Activated CD8-positive, alpha-beta T cell treated with anti-CD3 and anti-CD28 coated beads, Interleukin-2, amount 10 ng/mL, durations not matched to agents 7 days and 5 days (primary cell): ENCODE measurements at places on chromosomes 7 and 10.
A peak's percentile ranks its signal among the peaks of the same experiment; 100 is the strongest.

DNA sequence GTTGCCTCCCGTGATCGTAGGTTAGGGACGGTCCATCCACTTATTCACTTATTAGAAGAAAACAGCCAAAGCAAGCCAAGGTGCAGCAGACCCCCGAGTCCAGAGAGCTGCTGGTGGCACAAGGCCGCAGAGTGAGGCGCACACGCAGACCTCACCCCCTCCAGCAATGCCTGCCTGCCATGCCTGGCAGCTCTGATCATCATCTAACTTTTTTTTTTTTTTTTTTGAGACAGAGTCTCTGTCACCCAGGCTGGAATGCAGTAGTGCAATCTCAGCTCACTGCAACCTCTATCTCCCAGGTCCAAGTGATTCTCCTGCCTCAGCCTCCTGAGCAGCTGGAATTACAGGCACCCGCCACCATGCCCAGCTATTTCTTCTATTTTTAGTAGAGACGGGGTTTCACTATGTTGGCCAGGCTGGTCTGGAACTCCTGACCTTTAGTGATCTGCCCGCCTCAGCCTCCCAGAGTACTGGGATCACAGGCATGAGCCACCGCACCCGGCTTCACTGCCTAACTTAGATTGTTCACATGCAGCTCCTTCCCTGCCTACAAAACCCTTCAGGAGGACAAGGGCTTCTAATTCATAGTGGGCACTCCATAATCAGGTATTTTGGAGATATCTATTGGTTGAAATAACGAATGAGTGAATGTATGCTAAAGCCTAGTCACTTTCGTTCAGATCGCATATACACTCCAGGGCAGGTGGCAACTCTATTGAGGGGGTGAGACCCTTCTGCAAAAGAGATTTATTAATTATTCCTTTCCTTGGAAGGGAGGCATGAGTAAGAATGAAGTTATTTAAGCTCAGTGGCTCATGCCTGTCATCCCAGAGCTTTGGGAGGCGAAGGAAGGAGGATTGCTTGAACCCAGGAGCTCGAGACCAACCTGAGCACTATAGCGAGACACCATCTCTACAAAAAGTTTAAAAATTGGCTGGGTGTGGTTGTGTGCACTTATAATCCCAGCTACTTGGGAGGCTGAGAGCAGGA lies 15.9 kb downstream of the TRIM56 start:
- no peak overlapping the region for H3K27ac ChIP-seq
- H3K27me3 ChIP-seq, result peaks cover 18% of the 10 kb centered on the region
- H3K4me3 ChIP-seq, result no peak overlapping the region
- peaks cover 9% of the 10 kb centered on the region for H3K4me1 ChIP-seq
- no peaks in the 10 kb centered on the region for H3K36me3 ChIP-seq

GRCh38 chr7:8382004-8382730 lies 51.2 kb upstream of the NXPH1 start:
- peaks cover 3% of the 10 kb centered on the region for H3K27me3 ChIP-seq
- no peaks in the 10 kb centered on the region for H3K36me3 ChIP-seq
- no peak for DNase-seq
- H3K4me1 ChIP-seq, result no peaks in the 10 kb centered on the region
- H3K27ac ChIP-seq, result no peak overlapping the region
- no peak overlapping the region for H3K4me3 ChIP-seq

DNA sequence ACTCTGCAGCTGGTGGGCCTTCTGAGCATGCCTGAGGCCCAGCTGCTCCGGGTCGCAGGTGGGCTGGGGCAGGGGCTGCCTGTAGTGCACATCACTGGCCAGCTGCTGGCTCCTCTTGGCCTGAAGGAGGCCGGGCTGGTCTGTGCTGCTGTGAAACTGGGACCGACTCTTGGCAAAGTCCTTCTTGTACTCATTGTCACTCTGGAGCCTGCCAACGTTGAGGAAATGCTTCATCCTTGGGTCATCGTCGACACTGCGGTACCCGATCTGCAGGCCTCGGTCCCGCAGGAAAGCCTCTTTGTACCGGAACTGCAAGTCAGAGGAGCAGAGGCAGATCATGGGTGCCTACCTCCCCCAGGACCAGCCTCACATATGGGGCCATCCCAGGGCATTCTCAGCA lies 37.7 kb downstream of the HABP2 start:
- no peaks in the 10 kb centered on the region for H3K36me3 ChIP-seq
- no peaks in the 10 kb centered on the region for H3K4me1 ChIP-seq
- peaks cover 2% of the 10 kb centered on the region for H3K27me3 ChIP-seq
- H3K27ac ChIP-seq, result no peak overlapping the region
- DNase-seq, result no peak
- no peak overlapping the region for H3K4me3 ChIP-seq

- DNase-seq, result no peak
- no peaks in the 10 kb centered on the region for H3K36me3 ChIP-seq
- H3K4me1 ChIP-seq, result no peaks in the 10 kb centered on the region
- no peaks in the 10 kb centered on the region for H3K27me3 ChIP-seq
- H3K4me3 ChIP-seq, result no peak overlapping the region
These were observed 701.6 kb upstream of the ANKRD30A start for GRCh38 chr10:36423821-36424248.

GRCh38 chr7:15478401-15478800 lies 83.4 kb downstream of the AGMO start:
- no peak for DNase-seq
- H3K27ac ChIP-seq, result no peak overlapping the region
- no peaks in the 10 kb centered on the region for H3K36me3 ChIP-seq
- H3K4me1 ChIP-seq, result no peaks in the 10 kb centered on the region
- H3K4me3 ChIP-seq, result no peak overlapping the region
- no peaks in the 10 kb centered on the region for H3K27me3 ChIP-seq

GRCh38 chr7:131607291-131608115 lies 51.1 kb upstream of the PODXL start:
- no peaks in the 10 kb centered on the region for H3K36me3 ChIP-seq
- DNase-seq, result no peak
- no peak overlapping the region for H3K27ac ChIP-seq
- H3K4me1 ChIP-seq, result no peaks in the 10 kb centered on the region

GRCh38 chr7:24455813-24456525 lies 117.3 kb upstream of the PALS2 start:
- DNase-seq, result no peak
- H3K27ac ChIP-seq, result no peak overlapping the region
- H3K36me3 ChIP-seq, result no peaks in the 10 kb centered on the region
- no peaks in the 10 kb centered on the region for H3K4me1 ChIP-seq

- no peak for DNase-seq
- no peak overlapping the region for H3K4me3 ChIP-seq
- H3K27ac ChIP-seq, result no peak overlapping the region
These were observed 600.6 kb downstream of the PHTF2 start for GRCh38 chr7:78399033-78399769.

GRCh38 chr7:72039460-72039859 lies 372.7 kb downstream of the CALN1 start:
- no peak overlapping the region for H3K4me3 ChIP-seq
- H3K27me3 ChIP-seq, result no peaks in the 10 kb centered on the region
- H3K36me3 ChIP-seq, result no peaks in the 10 kb centered on the region
- no peak for DNase-seq
- no peaks in the 10 kb centered on the region for H3K4me1 ChIP-seq
- H3K27ac ChIP-seq, result no peak overlapping the region

DNA sequence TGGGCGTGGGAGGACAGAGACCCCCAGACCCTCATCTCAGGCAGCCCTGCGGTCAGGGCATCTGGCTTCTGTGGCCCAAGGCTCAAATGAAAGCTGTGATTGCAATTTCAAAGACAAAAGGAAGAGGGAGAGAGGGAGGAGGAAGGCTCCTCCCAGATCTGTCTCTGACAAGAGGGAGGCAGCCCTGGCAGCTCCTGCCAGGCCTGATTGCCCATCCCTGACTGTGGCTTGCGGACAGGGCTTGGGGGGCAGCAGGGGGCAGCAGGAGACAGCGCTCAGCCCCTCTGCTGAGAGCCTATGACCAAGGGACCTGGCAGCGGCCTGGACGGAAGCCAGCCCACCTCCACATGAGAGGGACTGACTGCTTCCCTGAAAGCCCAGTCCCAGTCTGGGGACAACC lies 91.8 kb downstream of the PTPRN2 start:
- H3K36me3 ChIP-seq, result no peaks in the 10 kb centered on the region
- peaks cover 2% of the 10 kb centered on the region for H3K4me1 ChIP-seq
- H3K4me3 ChIP-seq, result no peak overlapping the region

DNA sequence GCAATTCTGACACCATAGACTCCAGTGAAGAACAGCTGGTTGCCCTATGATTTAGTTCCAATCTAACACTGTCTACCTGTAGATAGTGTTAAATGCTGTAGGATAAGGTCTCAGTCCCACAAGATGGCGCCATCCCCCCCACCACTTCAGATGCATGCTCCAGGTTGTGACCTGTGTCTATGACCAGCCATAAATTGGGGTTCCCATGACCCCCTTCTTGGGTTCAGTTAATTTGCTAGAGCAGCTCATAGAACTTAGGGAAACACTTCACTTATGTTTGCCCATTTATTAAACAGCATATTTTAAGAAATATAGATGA lies 13.1 kb downstream of the CCSER2 start:
- peaks cover 24% of the 10 kb centered on the region for H3K36me3 ChIP-seq
- DNase-seq, result no peak
- H3K27me3 ChIP-seq, result no peaks in the 10 kb centered on the region
- H3K27ac ChIP-seq, result peak overlapping the region; percentile 9
- H3K4me3 ChIP-seq, result no peak overlapping the region

- H3K4me1 ChIP-seq, result no peaks in the 10 kb centered on the region
- no peak for DNase-seq
- no peak overlapping the region for H3K4me3 ChIP-seq
- no peak overlapping the region for H3K27ac ChIP-seq
- no peaks in the 10 kb centered on the region for H3K36me3 ChIP-seq
These were observed 44.4 kb downstream of the MYPN start for GRCh38 chr10:68153473-68154210.

DNA sequence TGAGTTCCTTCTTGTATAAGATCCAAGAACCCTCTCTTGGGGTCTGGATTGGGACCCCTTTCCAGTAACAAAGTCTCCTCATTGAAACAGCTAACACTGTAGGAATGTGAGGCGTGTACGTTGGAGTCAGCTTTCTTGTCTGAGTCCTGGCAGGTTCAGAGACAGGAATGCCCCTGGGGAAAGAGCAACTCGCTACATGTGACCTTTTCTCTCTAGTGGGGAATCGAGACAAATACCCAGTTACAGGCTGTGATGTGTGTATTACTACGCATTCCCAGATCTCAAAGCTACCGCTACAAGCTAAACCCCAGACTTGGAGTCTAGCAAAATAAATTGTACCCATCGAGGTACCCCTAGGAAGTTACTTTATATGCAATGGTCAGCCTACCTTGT lies 85.6 kb upstream of the FRMD4A start:
- no peak overlapping the region for H3K4me3 ChIP-seq
- H3K27ac ChIP-seq, result no peak overlapping the region
- H3K4me1 ChIP-seq, result no peaks in the 10 kb centered on the region
- DNase-seq, result no peak

GRCh38 chr7:1642291-1642731 lies 27.8 kb upstream of the ELFN1 start:
- no peak overlapping the region for H3K27ac ChIP-seq
- H3K36me3 ChIP-seq, result no peaks in the 10 kb centered on the region
- no peak overlapping the region for H3K4me3 ChIP-seq
- no peak for DNase-seq

DNA sequence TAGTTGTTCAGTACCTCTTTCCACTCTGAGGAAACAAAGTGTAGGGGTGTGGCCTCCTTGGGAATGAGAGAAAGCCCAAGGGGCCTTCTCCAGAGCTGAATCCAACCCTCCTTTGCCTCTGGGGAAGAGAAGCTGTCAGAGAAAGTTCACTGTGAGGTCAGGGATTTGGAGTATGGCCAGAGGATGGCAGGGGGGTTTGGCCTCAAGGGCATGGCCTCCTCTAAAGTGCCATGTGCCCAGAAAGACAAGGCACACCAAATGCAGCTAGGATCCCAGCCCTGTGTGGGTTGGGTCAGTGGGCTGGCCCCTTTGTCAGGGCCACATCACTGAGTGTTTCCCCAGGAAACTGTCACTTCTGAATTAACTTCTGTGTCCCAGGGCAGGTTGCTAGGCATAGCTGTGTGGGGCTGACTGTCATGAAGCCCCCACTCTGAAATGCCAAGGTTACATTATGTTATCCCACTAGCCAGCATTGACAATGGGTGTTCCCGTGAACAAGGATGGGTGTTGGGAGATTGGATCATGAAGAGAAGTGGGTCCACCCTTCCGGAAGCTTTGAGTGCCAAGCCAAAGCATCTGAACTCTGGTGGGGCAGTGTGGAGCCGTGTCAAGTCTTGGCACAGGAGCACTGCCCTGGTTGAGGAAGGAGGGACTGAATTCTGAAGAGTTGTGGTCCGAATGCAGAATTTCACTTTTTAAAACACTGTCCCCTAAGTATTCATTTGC lies 123.3 kb downstream of the ZMIZ1 start:
- H3K4me3 ChIP-seq, result no peak overlapping the region
- H3K36me3 ChIP-seq, result no peaks in the 10 kb centered on the region
- H3K27ac ChIP-seq, result no peak overlapping the region
- H3K4me1 ChIP-seq, result no peaks in the 10 kb centered on the region
- H3K27me3 ChIP-seq, result no peaks in the 10 kb centered on the region

- DNase-seq, result no peak
- no peaks in the 10 kb centered on the region for H3K27me3 ChIP-seq
- H3K4me3 ChIP-seq, result no peak overlapping the region
- H3K4me1 ChIP-seq, result no peaks in the 10 kb centered on the region
These were observed 890.9 kb upstream of the POT1 start for GRCh38 chr7:125820495-125820894.

GRCh38 chr10:89064748-89065147 lies 74.2 kb downstream of the FAS start:
- peaks cover 29% of the 10 kb centered on the region for H3K27me3 ChIP-seq
- H3K27ac ChIP-seq, result no peak overlapping the region
